ENCODE measurements at places on chromosomes 7 and 10.
A peak's percentile ranks its signal among the peaks of the same experiment; 100 is the strongest.

DNA sequence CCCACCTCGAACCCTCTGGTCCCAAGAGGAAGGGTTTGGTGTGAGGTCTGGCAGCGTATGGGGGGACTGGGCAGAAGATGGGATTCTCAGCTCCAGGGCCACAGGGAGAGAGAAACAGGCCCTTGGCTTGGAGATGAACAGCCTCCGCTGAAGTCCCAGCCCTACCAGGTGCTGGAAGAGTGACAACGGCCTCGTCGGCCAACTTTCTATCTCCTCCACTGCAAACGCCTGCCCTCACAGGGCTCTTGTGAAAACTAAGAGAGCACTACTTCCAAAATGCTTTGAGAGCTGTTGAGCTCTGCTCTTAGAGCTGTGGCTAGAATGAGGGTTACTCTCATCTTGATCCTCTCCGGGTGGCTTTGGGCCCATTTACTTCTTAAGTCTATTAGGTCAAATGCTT, 63.5 kb downstream of the AFAP1L2 start:
- DNase-seq, result no peak

- DNase-seq, result no peak
Observed at GRCh38 chr10:33838731-33839130, 504.3 kb upstream of the NRP1 start.

GRCh38 chr10:48705401-48705938, 20.8 kb downstream of the WDFY4 start:
- DNase-seq, result no peak

- no peak for DNase-seq
Observed at GRCh38 chr10:48762064-48763042, 77.7 kb downstream of the WDFY4 start.

- DNase-seq, result no peak
Observed at GRCh38 chr10:118264838-118265470, 77.2 kb downstream of the FAM204A start.

DNA sequence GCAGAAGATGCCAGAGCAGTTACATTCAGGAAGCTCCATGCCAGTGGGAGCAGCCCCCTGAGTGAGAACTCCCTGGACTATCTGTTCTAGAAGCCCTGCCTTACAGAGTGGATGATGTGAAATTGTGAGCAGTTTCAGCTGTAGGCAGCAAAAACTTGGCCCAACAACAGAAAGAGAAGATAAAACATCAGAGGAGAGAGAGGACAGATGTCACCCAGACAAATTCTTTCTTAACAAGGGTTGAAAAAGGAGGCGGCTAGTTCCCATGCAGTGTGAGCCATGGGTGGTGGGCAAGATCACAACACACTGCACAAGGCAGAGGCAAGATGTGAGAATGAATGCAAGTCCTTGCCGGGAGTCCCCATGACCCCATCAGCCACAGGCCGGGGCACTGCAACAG, 46.6 kb upstream of the FXYD4 start:
- no peak for DNase-seq

DNA sequence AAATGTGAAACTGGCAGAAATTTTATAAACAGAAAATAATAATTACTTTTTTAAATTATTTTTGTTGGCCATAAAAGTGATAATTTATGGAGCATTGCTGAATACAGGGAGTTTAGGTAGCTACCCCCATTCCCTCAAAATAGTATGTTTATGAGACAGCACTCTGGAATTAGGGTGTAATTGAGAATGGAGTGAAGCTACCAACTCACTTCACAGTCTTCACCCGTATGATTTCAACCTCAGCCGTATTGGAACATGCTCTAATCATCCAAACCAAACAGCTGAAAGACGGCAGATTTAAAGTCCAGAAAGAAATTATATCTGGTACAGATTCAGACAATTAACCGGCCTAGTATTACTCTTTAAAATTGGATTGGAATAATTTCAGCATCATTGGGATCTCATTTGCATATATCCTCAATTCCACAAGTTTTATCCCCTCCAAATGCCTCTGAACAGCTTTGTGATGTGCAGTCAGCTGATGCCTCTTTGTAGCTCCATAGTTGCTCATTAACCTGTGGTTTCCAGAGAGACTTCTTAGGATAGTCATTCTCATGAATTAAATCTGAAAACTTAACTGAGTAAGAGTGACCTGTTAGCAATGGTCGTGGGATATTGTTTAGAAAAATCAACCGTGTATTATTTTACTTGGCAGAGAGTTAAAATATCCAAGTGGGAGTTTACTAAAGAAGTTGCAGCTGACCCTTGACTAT, 59.1 kb upstream of the GJD4 start:
- DNase-seq, result no peak

GRCh38 chr10:113241599-113242360, 291.7 kb downstream of the TCF7L2 start:
- no peak for DNase-seq

GRCh38 chr10:131891196-131891928, 9.4 kb upstream of the PPP2R2D start:
- no peak for DNase-seq

- DNase-seq, result no peak
Observed at GRCh38 chr10:7484456-7485243, 73.8 kb upstream of the SFMBT2 start.

DNA sequence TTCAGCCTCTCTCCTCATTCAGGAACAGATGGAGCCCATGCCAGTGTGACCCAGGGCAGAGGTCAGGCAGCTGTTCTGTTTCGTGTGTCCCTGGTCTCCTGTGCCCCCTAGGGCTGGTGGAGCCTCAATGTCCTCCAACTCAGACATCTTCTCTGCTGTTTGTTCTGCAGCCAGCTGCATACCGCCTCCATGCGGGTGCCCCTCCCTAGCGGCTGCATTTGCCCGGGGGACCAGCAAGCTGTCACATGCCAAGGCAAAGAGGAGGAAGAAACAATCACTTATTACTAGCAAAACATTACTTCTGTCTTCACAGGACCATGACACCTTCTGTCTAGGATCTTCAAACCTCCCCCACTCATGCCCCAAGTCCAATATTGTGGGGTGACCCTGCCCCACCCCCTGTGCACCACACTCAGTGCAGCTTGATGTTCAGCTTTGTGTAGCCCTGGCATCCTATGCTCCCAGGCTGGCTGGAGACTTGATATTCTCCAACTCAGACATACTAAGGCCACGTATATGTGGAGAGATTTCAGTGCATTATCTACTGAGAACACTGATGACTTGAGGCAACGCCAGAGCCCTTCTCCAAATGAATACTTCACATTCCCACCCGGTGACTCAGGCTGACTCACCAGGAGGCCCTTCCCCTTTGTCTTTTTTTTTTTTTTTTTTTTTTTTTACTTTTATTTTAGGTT, 188.9 kb downstream of the SKIDA1 start:
- peak; percentile 24 for DNase-seq

DNA sequence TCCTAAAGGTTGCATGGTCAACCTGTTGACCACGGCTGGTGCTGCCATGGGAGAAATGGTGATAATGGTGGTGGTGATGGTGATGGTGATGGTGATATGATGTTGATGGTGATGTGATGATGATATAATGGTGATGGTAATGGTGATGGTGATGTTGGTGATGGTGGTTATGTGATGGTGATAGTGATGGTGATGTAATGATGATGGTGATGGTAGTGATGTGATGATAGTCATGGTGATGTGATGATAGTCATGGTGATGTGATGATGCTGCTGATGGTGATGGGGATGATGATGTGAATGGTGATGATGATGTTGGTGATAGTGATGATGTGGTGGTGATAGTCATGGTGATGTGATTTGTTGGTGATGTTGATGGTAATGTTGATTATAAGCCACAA, 23.9 kb downstream of the POU6F2 start:
- DNase-seq, result no peak

GRCh38 chr7:46791188-46791587, 790.7 kb downstream of the TNS3 start:
- DNase-seq, result no peak

GRCh38 chr7:44633254-44634186, 27.1 kb downstream of the OGDH start:
- no peak for DNase-seq

GRCh38 chr7:22194658-22195273, 162.2 kb downstream of the RAPGEF5 start:
- no peak for DNase-seq

GRCh38 chr7:43926798-43927123, 525 bp downstream of the UBE2D4 start:
- no peak for DNase-seq

GRCh38 chr7:42492920-42493319, 255.9 kb upstream of the GLI3 start:
- no peak for DNase-seq

DNA sequence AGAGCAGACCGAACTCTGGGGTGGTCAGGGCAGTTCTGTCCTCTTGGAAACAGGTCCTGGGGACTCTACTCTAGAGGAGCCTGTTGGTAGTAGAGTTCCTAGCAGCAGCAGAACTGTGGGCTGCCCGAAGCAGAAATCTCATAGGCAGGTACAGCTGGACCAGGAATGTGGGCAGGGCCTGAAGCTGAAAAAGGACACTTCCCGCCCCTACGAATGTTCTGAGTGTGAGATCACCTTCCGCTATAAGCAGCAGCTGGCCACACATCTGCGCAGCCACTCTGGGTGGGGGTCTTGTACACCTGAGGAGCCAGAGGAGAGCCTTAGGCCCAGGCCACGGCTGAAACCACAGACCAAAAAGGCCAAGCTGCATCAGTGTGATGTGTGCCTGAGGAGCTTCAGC, 8.3 kb upstream of the ZNF783 start:
- no peak for DNase-seq

GRCh38 chr10:30358206-30358605, 9.1 kb upstream of the MTPAP start:
- no peak for DNase-seq

- DNase-seq, result no peak
Observed at GRCh38 chr7:148865283-148865682, 18.8 kb downstream of the EZH2 start.

GRCh38 chr7:135150072-135150782, 2.4 kb downstream of the TMEM140 start:
- no peak for DNase-seq

DNA sequence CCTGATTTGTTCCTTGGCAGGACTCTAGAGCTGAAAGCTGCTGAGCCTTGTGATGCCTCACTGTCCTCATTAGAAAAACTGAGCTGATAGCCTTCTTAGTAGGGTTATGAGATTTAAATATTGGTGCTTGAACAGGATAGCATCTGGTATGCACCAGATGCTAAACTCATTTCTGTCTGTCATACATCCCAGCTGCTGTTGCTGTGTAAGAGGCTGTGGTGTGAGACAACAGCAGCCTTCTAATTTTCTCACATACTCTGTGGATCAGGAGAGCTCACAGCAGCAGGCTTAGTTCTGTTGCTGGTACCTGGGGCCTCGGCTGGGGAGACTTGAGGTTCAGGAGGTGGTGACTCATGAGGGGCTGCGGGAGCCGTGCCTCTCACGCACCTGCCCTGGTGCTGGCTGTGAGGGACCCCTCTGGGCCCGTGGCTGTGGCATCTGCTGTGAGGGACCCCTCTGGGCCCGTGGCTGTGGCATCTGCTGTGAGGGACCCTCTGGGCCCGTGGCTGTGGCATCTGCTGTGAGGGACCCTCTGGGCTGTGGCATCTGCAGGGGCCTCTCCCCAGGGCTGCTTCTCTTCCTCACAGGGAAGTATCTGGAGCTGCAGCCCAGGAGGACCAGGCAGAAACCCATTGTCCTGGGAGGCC, 12.5 kb downstream of the DYNC2I1 start:
- DNase-seq, result no peak

DNA sequence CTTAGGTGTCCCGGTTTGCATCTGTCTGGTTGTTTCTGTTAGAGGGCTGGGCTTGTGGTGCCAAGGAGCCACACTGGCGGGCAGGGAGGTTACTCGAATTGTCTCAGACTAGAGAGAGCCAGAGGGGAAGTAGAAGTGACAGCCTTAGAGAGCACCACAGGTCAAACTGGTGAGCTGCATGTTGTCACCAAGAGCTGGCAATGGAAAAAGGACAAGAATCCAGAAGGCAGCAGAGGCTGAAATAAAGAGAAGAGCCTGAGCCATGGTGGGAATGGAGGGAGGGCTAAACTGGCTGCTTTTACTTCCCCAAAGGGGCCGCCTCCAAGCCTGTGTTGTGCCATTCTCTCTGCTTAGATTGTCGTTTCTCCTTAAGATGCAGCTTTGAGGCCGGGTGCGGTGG, 31.1 kb upstream of the RHBDD2 start:
- no peak for DNase-seq

- DNase-seq, result peak; percentile 53
Observed at GRCh38 chr10:101441541-101442455, 87.8 kb downstream of the BTRC start.

GRCh38 chr10:51047857-51048256, 26.4 kb upstream of the PRKG1 start:
- DNase-seq, result no peak

GRCh38 chr10:44978570-44979280, at the start of gene DEPP1:
DEPP1 (minus strand) TSS chr10:44978809; CDS start chr10:44978030, 779 bp downstream.
- peak; percentile 39 for DNase-seq

- peak; percentile 33 for DNase-seq
Observed at GRCh38 chr7:130721486-130722277, 12.3 kb downstream of the KLF14 start.

- no peak for DNase-seq
Observed at GRCh38 chr10:14674376-14675050, 100.2 kb downstream of the FAM107B start.

- no peak for DNase-seq
Observed at GRCh38 chr10:107032700-107033401, 131.7 kb downstream of the SORCS1 start.

- DNase-seq, result no peak
Observed at GRCh38 chr7:17009007-17009719, 127.4 kb upstream of the AGR3 start.

DNA sequence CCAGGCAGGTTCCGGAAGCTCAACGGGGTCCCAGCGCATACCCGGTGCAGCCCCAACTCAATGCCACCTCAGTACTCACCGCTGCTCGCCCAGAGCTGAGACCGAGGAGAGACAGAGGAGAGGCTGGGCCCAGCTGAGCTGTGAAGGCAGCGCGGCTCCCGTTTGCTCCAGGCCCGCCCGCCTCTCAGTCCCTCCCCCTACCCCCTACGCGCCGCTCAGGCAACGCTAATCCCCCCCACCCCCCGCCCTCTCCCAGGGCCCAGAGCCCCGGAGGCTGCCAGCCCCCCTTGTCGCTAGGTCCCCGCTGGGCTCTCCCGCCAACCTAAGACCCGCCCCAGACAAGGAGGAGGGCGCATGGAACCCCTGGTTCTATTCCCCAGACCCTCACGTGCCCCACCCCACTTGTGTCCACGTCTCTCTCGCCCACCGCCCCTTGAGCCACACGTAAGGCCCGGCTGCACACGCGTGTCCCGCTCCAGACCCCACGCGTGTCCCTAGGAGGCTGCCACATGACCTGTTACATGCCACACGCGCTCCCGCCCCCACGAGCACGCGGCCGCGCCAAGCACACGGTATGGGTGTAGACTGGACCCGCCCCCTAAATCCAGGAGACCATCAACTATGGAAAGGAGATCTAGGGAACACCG, at the start of gene PSD:
Gene PSD, minus strand, starts transcription at position 164 of the 647 bp plus-strand sequence. CDS start 1,747 bp downstream, outside the sequence.
- DNase-seq, result peak; percentile 70

DNA sequence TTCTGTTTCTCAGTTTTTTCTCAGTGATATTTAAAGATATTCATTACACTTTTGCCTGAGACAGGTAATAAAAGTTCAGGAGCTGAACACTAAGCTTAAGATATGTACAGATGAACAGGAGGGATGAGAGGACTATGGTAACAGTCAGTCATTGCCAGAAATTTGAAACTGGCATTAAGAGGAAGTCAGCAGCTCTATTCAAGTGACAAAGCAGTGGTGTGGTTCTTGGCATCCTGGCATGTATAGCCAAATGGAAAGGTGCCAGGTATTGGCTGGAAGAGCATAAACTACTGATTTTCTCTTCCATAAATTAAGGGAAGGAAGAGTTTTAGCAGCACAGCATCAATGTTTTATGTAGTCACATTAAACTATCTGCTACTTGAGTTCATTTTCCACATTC, 22.7 kb downstream of the HOXA1 start:
- DNase-seq, result no peak

GRCh38 chr7:157793087-157793353, 456.2 kb downstream of the DNAJB6 start:
- DNase-seq, result no peak
